ENCODE measurements at places on chromosomes 12 and 14.

DNA sequence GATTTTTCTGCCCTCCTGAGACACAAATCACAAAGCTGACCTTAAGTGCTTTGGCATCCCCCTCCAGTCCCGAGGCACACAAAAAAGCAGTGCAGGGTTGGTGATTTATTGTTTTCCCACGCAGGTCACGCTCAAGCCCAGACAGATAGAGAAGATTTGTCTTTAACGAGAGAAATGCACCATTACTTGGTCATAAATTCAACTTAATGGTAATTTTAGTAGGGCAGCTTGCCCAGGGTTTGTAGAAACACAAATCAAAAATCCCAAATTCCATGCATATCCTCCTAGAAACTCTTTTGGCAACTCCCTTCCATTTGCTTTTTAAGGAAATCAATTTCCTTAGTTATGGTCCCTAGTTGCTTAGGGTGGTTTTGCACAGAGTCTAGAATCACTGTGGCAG lies 132.6 kb downstream of the IGF1 start:
- DNase-seq = no peak

GRCh38 chr12:98371419-98371818 lies 144.0 kb upstream of the TMPO start:
- DNase-seq = no peak

- no peak for DNase-seq
Observed at GRCh38 chr12:32298917-32299316, 100.4 kb upstream of the FGD4 start.

GRCh38 chr14:75096959-75097358 lies 27.5 kb downstream of the ZC2HC1C start:
- DNase-seq = no peak

GRCh38 chr14:50677527-50678063 lies 9.5 kb upstream of the SAV1 start:
- DNase-seq = no peak

- peak; percentile 57 for DNase-seq
Observed at GRCh38 chr14:69242311-69243224, 17.4 kb upstream of the GALNT16 start.

DNA sequence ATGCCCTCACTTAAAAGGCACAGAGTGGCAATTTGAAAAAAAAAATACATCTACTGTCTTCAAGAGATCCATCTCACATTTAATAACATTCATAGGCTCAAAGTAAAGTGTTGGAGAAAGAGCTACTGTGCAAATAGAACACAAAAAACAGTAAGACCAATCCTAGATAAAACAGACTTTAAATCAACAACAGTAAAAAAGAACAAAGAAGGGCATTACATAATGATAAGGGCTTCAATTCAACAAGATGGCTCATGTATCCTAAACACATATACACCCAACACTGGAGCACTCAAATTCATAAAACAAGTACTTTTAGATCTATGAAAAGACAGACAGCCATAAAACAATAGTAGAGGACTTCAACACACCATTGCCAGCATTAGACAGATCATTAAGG lies 93.6 kb upstream of the PCED1B start:
- no peak for DNase-seq

DNA sequence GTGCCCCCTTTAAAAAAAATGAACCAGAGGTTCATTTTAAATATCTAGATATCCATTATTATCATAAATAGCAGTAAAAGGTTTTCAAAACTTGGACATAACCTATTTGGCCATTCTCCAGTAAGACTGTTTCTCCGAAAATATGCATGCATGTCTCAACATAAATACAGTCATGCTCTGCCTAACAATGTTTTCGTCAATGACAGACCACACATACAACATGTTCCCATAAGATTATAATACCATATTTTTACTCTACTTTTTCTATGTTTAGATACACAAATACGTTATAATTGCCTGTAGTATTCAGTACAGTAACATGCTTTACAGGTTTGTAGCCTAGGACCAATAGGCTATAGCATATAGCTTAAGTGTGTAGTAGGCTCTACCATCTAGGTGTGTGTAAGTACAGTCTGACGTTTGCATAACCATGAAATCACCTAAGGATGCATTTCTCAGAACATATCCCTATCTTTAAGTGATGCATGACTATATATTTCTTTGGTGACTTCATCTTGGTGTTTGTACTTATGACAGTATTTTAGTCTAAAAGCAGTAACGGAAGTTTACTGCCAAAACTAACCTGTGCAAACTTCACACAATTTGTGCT lies 3.2 kb downstream of the TMEM19 start:
- DNase-seq = no peak

- DNase-seq = no peak
Observed at GRCh38 chr12:52210186-52210924, 18.5 kb upstream of the KRT80 start.

DNA sequence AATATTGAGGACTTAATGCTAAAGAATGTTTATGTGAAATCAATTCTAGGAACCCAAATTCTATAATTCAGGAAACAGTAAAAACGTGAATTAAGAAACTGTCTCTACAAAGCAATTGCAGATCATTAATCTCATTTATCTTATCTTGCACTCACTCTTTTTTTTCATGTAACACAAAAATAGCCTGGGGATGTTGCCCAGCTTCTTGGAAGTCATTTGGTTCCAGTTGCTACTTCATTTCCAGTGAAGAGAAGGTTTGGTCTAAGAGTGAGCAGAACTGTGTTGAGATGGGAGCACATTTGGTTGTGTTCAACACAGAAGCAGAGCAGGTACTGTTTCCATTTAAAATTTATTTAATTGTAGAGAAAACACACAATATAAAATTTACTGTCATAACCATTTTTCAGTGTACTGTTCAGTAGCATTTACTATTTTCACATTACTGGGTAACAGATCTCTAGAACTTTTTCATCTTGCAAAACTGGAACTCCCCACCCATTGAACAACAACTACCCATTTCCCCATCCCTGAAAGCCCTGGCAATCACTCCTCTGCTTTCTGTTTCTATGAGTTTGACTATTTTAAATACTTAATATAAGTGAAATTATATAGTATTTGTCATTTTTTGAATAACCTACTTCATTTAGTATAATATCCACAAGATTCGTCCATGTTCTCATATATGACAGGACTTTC lies 9.7 kb downstream of the CLEC6A start:
- no peak for DNase-seq

DNA sequence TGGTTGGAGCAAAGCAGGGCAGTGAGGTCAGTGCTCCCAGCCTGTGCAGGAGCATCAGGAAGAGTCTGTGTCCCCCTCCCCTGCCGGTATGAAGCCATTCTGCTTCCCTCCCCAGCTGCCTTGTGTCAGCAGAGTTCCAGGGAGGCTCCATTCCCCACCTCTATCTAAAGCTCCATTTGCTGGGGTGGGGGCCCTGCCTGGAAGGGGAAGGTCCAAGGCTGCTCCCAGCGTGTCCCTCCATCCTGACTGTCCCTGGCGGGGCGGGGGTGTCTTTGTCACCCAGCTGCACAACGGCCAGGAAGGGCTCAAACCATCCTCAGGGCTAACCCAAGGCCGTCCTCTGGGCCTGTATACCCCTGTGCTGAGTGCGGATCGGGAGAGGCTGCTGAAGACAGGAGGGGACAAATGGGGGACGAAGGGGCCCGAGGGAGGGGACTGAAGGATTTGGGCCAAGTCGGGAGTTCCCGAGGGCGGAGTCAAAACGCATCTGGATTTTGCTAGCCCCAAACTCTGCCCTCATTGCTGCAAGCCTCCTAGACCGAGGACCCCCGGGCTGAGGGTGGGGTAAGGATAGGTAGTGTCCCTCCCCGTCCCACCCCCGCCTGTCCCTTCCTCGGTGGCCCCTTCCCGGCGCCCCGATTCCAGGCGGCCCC lies 748 bp upstream of the ACVRL1 start:
- DNase-seq = no peak

GRCh38 chr14:91046488-91047072 lies 13.9 kb downstream of the RPS6KA5 start:
- DNase-seq = no peak

DNA sequence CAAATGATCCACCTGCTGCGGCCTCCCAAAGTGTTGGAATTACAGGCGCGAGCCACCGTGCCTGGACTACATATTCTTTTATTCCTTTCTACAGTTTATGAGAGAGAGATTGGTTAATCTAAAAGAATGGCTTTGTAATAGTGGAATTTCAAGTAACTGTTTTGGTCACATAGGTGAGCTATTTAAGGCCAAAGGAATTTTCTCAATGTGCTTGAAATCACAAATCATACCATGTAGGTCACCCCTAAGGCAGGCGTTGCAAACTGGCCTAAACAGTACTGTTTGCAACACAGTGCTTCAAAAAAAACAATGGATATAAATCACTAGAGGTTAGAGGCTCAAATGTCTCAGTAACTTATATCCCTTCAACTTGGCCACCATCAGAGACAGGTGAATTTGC lies 103.7 kb upstream of the PTPRR start:
- DNase-seq = no peak

GRCh38 chr12:47504775-47505446 lies 200.9 kb downstream of the RPAP3 start:
- no peak for DNase-seq

DNA sequence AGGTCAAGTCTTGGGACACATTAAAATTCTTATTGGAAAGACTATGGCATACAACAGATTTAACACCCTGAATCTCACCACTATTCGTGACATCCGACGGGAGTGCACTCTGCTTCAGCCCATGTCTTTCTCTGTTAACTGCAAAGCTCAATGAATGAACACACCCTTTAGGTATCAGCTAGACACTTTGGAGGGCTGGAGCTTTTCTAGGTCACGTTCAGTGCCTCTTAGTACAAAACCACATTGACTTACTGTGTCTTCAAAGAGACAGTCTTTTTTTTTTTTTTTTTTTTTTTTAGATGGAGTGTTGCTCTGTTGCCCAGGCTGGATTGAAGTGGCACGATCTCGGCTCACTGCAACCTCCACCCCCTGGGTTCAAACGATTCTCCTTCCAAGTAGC lies 80.6 kb downstream of the GLT1D1 start:
- DNase-seq = no peak

GRCh38 chr12:6336079-6336888 lies 5.6 kb downstream of the TNFRSF1A start:
- peak; percentile 67 for DNase-seq

DNA sequence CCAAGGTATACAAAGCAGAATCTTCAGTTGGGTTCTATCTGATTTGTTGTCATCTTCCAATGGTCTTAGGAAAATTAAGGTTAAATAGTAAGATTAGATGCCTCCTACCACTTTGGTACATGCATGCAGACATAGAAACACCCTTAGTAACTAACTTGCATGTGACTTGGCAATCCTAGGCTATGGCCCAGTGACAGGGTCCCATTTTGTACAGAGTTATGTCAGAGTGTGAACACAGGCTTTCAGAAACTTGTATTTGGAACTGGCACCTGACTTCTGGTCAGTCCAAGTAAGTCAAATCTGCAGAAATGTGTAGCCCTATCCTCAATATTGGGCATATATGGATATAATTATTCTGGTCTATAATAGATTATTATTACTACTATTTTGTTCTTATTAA lies 53.1 kb downstream of the DAD1 start:
- DNase-seq = no peak

DNA sequence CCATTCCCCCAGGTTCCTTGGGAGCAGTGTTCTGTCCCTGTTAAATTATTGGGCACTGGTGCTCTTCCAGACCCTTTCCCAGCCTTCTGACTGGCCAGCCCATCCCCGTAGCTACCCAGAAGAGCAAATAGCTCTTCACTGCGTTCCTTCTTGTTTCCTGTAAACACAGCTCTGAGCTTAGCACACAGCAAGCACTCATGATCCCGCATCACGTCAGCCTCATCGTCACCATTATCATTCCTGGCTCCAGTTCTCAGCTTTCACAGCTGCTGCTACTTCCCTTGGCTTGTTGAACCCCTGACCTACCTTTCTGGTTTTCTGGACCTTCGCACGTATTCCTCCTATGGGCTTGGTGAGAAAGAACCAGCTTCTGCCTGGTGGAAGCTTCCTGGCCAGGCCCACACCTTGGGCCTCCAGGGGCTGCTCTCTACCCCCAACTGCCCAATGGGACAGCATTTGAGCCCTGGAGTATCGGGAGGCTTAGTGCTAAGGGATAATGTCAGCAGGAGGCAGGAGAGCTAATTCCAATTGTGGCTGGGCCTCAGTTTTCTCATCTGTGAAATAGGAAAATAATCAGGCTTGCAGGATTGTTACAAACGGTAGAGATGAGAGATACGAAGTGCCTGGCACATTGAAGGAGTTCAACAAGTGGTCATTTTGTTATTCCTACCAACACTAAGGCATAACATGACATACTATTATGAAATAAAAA lies 22.6 kb upstream of the PAPOLA start:
- DNase-seq = no peak

GRCh38 chr12:64461634-64462414 lies 9.9 kb downstream of the TBK1 start:
- no peak for DNase-seq

DNA sequence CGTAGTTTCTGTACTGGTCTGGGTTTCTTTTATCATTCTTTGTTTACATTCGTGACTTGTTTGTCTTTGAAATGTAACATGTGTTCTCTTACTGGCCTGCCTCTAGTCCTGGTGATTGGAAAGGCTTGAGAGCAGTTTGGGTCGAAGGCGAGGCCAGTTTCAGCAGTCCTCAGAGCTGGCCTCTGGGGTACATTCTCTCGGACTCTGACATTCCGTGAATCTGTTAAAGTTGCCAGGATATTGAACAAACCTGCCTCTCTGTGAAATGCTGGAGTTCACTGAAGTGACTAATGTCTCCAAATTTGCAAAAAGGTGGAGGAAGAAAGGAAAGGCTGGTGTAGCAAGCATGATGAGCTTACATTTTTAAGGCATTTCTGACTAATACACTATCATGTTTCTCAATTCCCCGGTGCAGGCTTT lies 1.5 kb downstream of the PLEKHA5 start:
- DNase-seq = no peak

- no peak for DNase-seq
Observed at GRCh38 chr14:33566082-33566481, 384.8 kb downstream of the EGLN3 start.

GRCh38 chr12:108980831-108981618 lies 39.8 kb downstream of the SVOP start:
- no peak for DNase-seq

GRCh38 chr12:103583008-103583407 lies 4.1 kb upstream of the STAB2 start:
- no peak for DNase-seq

DNA sequence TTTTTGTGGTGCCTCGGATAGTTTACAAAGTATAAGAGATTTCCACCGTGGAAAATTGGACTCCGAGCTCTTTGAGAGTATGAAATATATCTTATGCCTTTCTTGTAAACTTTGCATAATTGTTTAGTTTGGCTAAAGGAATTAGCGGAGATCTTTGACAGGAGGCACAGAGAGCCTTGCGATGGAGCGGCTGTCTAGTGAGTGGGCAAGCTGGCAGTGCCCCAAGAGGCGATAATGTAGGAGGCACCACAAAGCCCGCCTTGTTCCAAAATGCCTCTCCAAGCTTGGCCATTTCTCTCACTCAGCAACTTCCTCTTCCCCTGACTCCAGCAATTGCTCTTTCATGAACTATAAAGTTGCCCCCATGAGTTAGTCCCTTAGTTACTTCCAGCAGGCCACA lies 270.1 kb upstream of the PRICKLE1 start:
- DNase-seq = no peak

Data from stimulated activated CD4-positive, alpha-beta T cell treated with anti-CD3 and anti-CD28 coated beads, Interleukin-12 subunit alpha, Interleukin-12 subunit beta, amount 100 ng/mL, for 48 hours (primary cell).